Brain (organoid and tissue), 16 donors: ENCODE measurements at places on chromosomes 1 and 21.
A peak's percentile ranks its signal among the peaks of the same experiment; 100 is the strongest.

GRCh38 chr1:35111106-35111505 is 31.9 kb downstream of the ZMYM1 start:
- DNase-seq: no peak

GRCh38 chr1:94434365-94435045 is 16.3 kb downstream of the ABCD3 start:
- DNase-seq: no peak

DNA sequence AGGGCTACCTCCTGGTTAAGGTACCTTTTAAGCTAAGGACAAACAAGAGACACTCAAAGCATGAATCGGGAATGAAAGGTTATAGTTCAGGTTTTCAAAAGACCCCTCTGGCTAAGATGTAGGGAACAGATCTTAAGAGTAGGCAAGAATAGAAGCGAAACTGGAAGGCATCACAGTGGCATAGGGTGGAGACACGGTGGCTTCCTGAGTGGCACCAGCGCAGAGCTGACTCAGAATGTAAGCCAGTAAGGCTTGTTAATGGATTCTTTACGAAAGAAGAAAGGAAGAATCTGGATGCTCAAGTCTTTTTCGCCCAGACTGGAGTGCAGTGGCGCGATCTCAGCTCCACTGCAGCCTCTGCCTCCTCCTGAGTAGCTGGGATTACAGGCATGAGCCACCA is 21.2 kb downstream of the PADI6 start:
- peak; percentile 79 for DNase-seq

- DNase-seq: peak; percentile 14
Observed at GRCh38 chr21:43034826-43035225, 40.8 kb downstream of the CBS start.
